Thoracic aorta (tissue), 2 donors: ENCODE measurements at places on chromosomes 13 and 19. TPM values are rescaled to one million over a fixed set of nuclear protein-coding genes. Genes with fewer than 3 reads are reported as not detected.
A peak's percentile ranks its signal among the peaks of the same experiment; 100 is the strongest.

DNA sequence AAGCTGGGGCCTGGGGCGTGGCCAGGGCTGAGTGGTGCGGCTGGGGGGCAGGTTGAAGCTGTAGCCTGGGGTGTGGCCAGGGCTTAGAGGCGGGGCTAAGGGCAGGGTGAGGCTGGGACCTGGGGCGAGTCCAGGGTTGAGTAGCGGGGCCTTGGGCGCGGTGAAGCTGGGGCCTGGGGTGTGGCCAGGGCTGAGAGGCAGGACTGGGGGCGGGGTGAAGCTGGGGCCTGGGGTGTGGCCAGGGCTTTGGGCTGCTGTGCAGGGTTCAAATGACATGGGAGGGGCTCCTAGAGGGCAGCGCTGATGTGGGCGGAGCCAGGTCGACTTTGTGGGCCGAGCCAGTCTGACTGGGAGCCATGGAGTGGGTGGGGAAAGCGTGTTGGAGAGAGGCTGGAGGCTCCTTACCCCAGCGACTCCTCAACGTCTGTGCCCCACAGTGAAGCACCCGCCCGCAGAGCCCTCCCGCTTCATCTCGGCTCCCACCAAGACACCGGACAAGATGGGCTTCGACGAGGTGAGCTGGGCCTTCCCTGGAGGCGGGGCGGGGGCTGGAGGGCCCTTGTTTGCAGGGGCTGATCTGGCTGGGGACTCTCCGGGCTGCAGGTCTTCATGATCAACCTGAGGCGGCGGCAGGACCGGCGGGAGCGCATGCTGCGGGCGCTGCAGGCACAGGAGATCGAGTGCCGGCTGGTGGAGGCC is 21.5 kb downstream of the COLGALT1 start:
- no peaks in the 10 kb centered on the region for H3K27me3 ChIP-seq
- H3K27ac ChIP-seq, result no peak overlapping the region
- H3K36me3 ChIP-seq, result peaks cover 35% of the 10 kb centered on the region
- no peak for DNase-seq
- H3K4me1 ChIP-seq, result no peaks in the 10 kb centered on the region

DNA sequence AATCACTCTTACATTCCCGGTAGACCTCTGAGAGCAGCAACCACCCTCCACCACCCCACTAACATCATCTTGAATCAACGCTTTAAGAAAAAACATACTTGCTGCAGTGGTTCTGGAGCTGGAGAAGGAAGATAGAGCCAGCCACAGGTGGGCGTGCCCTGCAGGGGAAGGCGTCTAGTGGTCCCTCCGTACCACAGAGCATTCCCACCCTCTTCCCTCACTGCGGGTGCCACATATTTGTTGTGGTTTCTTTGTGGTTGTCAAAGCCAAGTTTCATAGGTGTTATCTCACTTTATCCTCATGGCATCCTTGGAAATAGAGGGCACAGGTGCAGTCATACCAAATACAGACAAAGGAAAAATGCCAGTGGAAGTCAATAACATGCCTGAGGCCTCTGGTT is 22.2 kb downstream of the COL4A2 start:
- no peaks in the 10 kb centered on the region for H3K27me3 ChIP-seq
- H3K4me3 ChIP-seq, result peak overlapping the region; percentile 67
- DNase-seq, result no peak
- H3K36me3 ChIP-seq, result no peaks in the 10 kb centered on the region
- peak overlapping the region; percentile 96 for H3K27ac ChIP-seq

- H3K27ac ChIP-seq, result no peak overlapping the region
- no peak overlapping the region for H3K4me3 ChIP-seq
- H3K4me1 ChIP-seq, result no peaks in the 10 kb centered on the region
Observed at GRCh38 chr13:112828082-112828699, 138.4 kb downstream of the ATP11A start.

DNA sequence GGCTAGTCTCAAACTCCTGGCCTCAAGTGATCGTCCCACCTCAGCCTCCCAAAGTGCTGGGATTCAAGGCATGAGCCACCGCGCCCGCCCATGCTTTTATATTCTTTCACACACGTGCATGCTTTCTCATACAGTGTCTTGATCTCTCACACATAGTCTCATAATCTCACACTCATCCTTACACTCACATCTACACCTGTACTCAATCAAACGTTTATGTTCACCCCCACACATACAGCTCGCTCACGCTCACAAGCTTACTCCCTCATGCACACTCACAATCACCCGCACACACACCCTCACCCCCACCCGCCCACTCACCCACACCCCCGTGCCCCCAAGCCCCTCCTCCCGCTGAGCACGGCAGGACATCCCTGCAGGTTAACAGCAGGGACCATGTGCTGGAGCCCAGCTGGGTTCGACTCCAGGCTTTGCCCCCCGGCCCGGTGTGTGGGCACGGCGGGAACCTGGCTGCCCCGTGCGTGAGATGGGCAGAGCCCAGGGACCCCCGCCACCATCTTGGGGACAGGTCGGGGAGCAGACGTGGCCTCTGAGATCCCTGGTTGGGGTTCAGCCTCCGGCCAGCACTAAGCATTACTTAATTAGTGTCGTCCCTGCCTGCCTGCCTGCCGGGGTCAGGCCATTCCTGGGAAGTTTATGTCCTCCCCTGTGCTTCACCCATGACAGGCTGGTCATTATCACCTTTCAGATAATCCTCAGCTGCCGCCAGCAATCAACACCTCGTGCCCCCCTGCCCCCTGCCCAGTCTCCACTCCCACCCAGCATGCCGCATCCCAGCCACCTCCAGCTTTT is 11.4 kb downstream of the SBK2 start:
- H3K4me3 ChIP-seq, result no peak overlapping the region
- H3K27me3 ChIP-seq, result no peaks in the 10 kb centered on the region

DNA sequence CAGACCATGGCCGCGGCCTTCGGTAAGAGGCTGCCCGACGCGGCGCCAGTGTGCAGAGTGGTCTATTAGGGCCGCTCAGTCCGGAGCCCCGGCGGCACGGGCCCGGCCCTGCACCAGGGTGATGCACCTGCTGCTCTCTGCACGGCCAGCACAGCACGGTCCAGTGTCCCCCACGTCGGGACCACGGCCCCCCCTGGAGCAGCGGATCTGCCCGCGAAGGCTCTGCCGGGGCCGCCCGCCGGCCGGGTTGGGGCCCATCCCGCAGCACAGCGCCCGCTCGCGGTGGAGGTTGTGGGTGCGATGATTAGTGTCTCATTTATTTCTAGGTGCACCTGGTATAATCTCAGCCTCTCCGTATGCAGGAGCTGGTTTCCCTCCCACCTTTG is 7.9 kb downstream of the PTBP1 start:
- H3K4me1 ChIP-seq, result peaks cover 32% of the 10 kb centered on the region
- DNase-seq, result no peak
- H3K27me3 ChIP-seq, result no peaks in the 10 kb centered on the region
- H3K27ac ChIP-seq, result no peak overlapping the region
- H3K36me3 ChIP-seq, result peaks cover 66% of the 10 kb centered on the region
- H3K4me3 ChIP-seq, result no peak overlapping the region

DNA sequence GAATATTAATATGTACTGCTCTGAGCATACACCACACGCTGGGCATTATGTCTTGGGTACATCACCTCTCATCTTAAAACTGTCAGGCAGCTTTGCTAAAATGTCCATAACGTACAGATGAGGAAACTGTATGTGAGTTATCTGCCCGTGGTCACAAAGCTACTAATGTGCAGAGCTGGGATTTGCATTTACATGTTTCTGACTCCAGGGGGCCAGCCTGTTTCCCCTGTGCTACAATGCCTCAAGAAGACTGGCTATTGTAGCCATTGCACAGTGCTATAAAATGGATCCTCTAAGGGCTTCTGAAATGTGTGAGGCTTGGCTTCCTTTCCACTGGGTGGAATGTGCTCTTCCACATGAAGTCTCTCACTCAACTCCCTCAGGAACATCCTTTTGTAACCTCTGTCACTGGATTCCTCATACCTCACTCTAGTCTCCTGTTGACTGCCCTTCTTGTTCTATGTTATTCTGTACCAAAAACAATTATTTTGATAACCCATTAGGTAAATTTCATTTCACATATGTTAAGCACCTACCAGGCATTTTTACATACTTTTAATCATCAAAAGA is 95.6 kb upstream of the HTR2A start:
- DNase-seq, result no peak
- no peaks in the 10 kb centered on the region for H3K27me3 ChIP-seq
- no peaks in the 10 kb centered on the region for H3K4me1 ChIP-seq
- H3K27ac ChIP-seq, result no peak overlapping the region
- H3K36me3 ChIP-seq, result no peaks in the 10 kb centered on the region

DNA sequence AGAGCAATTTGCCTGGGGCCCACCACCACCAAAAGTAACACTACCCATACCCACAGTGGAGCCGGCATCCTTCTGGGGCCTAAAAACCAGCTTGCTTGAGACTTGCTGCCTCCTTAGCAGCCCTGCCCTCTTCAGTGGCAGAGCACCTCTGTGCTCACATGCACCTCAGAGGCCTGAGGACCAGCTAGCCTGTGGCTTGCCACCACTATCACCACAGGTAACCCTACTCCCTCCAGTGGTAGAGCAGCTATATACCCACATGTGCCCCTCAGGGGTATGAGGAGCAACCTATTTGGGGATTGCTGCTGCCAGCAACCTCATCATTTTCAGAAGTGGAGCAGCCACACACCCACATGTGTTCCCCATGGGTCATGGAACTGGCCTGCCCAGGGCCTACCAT is 111.4 kb upstream of the SPRY2 start:
- H3K36me3 ChIP-seq, result no peaks in the 10 kb centered on the region
- no peak overlapping the region for H3K4me3 ChIP-seq
- H3K4me1 ChIP-seq, result peaks cover 17% of the 10 kb centered on the region
- DNase-seq, result no peak

GRCh38 chr13:29159871-29160270 is 339.7 kb downstream of the MTUS2 start:
- no peaks in the 10 kb centered on the region for H3K36me3 ChIP-seq
- no peaks in the 10 kb centered on the region for H3K27me3 ChIP-seq
- H3K4me3 ChIP-seq, result no peak overlapping the region

Gene MOB3A
- 37.8 TPM for total RNA-seq
